ENCODE measurements at places on chromosomes 7 and 10. TPM values are rescaled to one million over a fixed set of nuclear protein-coding genes. Genes with fewer than 3 reads are reported as not detected.

CFAP70 gene
- total RNA-seq = 1.7 TPM

- DNase-seq = no peak
Observed at GRCh38 chr7:15567652-15568051, 5.8 kb upstream of the AGMO start.

GRCh38 chr7:105797652-105798051 lies 78.7 kb downstream of the ATXN7L1 start:
- DNase-seq = no peak

- no peak for DNase-seq
Observed at GRCh38 chr7:151697515-151697895, 177.8 kb upstream of the RHEB start.

DNA sequence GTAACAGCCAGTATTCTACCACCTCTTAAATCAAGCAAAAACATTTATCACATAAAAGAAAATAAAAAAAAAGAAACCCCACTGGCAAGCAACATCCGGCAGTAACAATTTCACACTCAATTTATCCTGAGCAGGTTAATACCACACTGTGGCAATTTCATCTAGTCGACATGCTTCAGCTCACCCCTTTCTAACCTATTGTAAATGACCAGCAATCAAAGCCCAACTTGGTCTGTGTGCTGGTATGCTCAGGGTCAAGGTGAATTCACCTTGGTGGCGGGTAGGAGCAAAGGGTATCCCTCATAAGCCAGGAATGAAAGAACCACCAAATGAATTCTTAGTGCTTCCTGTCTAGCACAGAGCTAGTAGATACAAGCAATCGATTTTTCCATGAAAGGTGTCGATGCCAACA lies 109.1 kb upstream of the AFAP1L2 start:
- DNase-seq = no peak

GRCh38 chr10:76774987-76775603 lies 862.5 kb downstream of the KCNMA1 start:
- DNase-seq = no peak

- no peak for DNase-seq
Observed at GRCh38 chr7:10237306-10237705, 736.4 kb upstream of the PHF14 start.

GRCh38 chr7:151663382-151664100 lies 143.8 kb upstream of the RHEB start:
- DNase-seq = no peak

Data from thymus (tissue), 14 donors.